Fibroblast of gingiva (primary cell): ENCODE measurements at places on chromosomes 2 and 18.

GRCh38 chr18:36376361-36376760 is 78.8 kb downstream of the FHOD3 start:
- DNase-seq = peak; percentile 31

- DNase-seq = peak; percentile 79
These were observed 70.5 kb upstream of the TTC39C start for GRCh38 chr18:23943903-23944624.

- DNase-seq = no peak
These were observed 17.1 kb upstream of the DNMT3A start for GRCh38 chr2:25358836-25359235.

DNA sequence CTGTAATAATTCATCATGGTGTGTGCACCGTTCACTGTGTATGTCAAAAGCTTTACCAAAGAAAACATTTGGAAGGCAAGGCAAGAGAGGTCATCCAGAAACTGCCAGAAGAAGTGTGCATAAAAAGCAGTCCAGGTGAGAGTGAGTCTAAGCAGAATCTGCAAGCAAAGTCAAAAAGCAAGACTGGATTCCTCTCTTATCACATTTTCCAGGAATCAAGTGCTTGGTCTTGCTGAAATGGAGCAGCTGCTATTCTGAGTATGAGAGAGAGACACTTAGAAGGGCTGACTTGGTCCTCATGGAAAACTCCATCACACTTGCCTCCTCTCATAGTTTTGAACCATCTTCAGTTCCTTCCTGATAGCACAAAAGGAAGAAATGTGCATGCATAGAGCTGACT is 231.3 kb downstream of the ANAPC1 start:
- DNase-seq = no peak

- peak; percentile 65 for DNase-seq
These were observed 164.5 kb downstream of the LCLAT1 start for GRCh38 chr2:30611583-30611982.

DNA sequence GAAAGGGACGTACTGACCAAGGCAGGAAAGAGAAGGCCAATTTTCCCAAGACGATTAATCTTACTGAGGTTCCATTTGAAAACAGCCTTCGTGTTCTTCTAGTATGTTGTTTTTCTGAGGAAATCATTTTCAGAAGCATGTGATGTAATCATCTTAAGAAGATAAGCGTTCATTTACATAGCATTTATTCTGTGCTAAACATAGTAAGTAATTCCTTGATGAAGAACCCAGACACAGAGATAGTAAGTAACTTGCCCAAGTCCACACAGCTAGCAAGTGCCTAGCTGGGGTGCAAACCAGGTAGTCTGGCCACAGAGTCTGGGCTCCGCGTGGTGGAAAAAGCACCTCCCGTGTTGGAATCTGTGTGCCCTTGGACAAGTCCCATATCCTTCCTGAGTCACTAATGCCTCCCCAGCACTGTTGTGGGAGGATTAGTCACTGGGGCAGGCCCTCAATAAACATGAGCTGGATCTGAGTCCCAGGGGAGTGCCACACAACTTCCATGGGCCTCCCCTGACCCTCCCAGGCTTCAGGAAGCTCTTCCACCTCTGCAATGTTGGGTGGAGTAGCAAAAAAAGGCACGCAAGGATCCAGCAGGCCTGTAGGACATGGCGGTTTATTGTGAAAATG is 26.9 kb upstream of the ASAP2 start:
- DNase-seq = peak; percentile 88

GRCh38 chr2:63434024-63435001 is 154.0 kb downstream of the WDPCP start:
- no peak for DNase-seq

- no peak for DNase-seq
These were observed 130.7 kb downstream of the ZFP36L2 start for GRCh38 chr2:43095533-43096295.

- no peak for DNase-seq
These were observed 38.3 kb upstream of the DNMT3A start for GRCh38 chr2:25380023-25380422.

GRCh38 chr2:225309516-225309915 is 90.0 kb upstream of the NYAP2 start:
- no peak for DNase-seq

- DNase-seq = no peak
These were observed 172.1 kb downstream of the CBLN2 start for GRCh38 chr18:72372076-72372475.

- no peak for DNase-seq
These were observed 6.5 kb upstream of the VPS54 start for GRCh38 chr2:64025741-64026140.

GRCh38 chr2:21276163-21276562 is 152.4 kb downstream of the TDRD15 start:
- DNase-seq = no peak

DNA sequence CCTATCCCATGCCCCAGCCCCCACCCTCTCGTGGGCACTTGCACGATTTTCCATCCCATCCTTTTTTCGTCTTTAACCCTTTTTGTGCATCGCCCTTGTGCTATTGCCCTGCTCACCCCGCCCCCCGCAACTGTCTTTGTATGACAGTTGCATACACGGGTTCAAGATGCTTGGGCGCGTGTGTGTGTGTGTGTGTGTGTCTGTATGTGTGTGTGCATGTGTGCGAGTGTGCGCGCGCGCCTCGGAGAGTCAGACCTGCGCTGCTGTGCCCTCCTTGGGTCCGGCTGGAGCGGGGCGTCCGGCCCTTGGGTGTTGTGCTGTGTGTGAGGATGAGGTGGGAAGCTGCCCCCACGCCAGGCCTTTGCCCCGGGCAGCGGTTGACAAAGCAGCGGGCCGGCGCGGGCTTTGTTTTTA is 230.7 kb downstream of the HAUS1 start:
- no peak for DNase-seq

DNA sequence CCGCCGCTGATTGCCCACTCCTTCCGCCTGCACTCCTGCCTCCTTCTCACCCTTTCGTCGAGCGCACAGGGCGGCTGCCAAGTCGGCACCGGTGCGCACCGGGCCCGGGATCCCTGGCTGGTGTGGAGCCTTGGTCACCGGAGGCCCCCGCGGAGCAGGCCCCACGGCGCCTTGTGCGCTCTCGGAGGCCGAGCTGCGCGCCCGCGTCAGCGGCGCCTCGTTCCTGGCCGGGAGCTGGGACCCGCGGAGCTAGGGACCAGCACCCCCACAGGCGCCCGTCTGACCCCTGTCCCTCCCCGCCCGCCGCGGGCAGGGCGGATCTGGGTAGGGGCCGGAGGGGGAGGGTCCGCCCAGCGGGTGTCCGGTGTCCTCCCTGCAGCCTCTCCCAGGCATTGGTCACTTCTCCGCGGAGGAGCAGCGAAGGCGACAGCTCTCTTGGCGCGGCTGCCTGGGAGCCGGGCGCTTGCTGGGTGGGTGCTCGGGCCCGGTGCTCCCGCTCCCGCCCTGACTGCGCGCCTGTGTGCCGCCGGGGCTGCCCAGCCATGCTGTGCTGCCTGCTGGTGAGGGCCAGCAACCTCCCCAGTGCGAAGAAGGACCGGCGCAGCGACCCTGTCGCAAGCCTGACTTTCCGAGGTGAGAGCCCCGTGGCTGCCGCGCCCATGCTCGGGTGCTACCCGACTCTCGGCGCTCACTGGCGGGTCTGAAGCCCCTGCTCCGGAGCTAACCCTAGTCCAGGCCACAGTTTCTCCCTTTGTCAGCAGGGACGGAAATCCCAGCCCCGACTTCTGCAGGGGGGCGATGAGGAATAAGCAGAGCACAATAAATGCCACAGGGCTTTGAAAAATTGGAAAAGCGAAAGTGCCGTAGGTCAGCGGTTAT is 13.2 kb downstream of the DYSF start:
- DNase-seq = no peak

GRCh38 chr2:136141510-136142149 is 23.7 kb upstream of the CXCR4 start:
- DNase-seq = no peak

- DNase-seq = no peak
These were observed 192.8 kb downstream of the ARHGAP15 start for GRCh38 chr2:143321994-143322393.

DNA sequence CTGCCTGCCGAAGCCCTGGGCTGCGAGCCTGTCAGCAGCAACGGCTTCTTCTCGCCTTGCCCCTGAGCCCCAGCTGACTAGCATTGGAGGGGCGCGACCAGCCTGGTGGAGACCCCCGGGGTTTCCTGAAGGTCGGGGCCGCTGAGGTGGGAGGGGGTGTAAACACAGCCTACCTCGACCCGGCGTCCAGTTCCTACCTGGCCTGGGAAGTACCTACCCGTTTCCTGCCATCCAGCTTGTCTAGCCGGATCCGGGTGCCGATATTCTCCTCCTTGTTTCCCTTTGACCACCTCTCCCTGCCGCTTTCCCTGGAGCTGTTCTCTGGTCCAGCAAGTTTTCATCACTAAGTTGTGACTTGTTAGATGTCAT is 511 bp downstream of the MOB4 start:
- DNase-seq = peak; percentile 7

DNA sequence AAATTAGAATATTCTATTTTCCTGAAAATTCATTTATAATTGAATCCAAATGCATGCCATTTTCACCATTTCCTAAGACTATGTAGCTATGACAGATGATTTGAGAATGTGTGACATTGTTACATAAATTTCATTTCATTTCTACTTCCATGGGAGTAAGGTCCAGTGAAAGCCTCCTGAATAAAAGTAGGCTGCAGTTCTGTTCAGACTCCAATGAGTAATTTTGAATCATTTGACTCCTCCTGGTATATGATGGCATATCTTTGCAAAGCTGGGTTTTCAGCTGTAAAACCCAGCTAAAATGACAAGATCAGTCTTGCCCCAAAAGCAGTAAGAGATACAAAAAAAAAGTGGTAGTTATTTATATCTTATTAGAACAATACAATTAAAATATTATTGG is 101.0 kb upstream of the DNAJC10 start:
- DNase-seq = no peak

DNA sequence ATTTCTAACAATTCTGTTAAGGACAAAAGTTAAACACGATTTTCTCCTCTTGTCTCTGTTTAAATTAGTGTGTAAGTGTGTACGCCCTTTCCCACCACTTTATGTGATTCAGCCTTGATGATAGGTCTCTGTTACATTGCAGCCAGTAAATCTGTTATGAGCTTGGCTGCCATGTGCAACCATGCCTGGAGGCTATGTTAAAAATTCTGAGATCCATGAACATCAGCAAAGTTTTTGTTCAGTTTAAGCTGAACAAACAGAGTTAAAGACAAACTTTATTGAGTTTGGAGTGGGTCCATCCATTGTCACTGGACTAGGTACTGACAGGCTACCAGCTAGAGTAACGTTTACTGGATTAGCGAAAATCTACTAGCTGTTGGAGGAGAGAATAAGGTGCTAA is 110.4 kb downstream of the NCKAP5 start:
- DNase-seq = no peak

- no peak for DNase-seq
These were observed 19.6 kb upstream of the SATB2 start for GRCh38 chr2:199477277-199477834.

- no peak for DNase-seq
These were observed 59.8 kb downstream of the SH3BP4 start for GRCh38 chr2:235011607-235011928.

DNA sequence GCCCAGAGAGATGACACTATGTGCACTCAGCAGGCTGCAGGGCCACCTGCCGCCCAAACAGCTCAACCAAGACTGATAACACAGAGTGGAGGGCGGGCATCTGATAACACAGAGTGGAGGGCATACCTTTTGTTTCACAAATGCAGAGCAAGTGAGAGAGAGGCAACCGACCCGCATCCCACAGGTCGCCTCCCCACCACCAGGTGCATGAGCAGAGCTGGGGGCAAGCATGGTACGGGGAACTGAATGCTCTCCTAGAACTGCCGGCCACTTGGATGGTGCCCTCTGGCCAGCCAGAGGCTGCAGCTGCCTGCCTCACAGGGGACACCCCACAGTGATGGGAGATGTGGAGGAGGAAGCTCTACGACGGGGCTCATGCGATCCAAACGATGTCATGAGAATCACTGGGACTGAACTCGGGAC is 49.5 kb downstream of the ANO7 start:
- no peak for DNase-seq

GRCh38 chr2:160194946-160195345 is 5.1 kb downstream of the ITGB6 start:
- DNase-seq = no peak

DNA sequence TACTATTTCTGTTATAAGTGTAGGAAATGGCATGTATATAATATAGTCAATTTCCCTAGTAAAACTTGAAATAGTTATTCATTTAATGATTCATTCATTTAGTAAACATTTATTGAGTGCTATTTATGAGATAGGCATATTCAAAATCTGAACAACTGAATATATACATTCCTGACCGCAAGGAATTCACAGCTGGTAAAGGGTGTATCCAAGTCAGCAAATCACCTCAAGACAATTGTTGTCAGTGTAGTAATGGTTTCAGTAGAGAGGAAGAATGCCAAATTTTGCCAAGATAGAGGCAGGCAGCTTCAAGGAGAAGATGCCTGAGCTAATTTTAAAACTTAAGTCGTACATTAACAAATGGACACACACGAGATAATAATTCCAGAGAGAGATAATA is 89.8 kb upstream of the CHST9 start:
- DNase-seq = no peak

GRCh38 chr2:64548761-64549160 is 24.6 kb downstream of the AFTPH start:
- no peak for DNase-seq

GRCh38 chr18:56921896-56922480 is 224.9 kb upstream of the BOD1L2 start:
- no peak for DNase-seq

GRCh38 chr2:44087714-44088092 is 81.0 kb upstream of the PPM1B start:
- DNase-seq = no peak

GRCh38 chr18:65049586-65049985 is 701.2 kb upstream of the CDH7 start:
- no peak for DNase-seq

- DNase-seq = no peak
These were observed 1055.2 kb upstream of the FANCL start for GRCh38 chr2:59296279-59296678.
